ENCODE measurements at places on chromosomes 2 and 18.
A peak's percentile ranks its signal among the peaks of the same experiment; 100 is the strongest.

DNA sequence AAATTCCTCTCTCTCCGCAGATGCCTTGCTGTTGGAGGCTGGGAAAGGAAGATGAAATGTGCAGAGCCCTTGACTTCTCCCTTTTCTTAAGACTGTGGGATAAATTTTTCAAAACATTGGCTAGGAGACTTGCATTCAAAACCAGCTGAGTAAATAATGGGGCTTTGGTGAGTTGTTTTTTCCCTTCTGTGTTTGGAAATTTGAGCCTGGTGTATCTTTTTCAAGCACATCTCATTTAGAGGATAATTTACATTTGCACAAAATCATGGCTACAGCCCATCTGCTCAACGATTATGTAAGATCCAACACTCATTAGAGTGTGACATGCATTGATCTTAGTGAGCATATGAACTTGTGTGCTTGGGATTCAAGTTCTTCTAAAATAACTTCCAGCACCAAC lies 112.1 kb upstream of the ATP8B1 start:
- no peak for DNase-seq

GRCh38 chr2:144475044-144475443 lies 44.9 kb downstream of the ZEB2 start:
- DNase-seq = no peak

DNA sequence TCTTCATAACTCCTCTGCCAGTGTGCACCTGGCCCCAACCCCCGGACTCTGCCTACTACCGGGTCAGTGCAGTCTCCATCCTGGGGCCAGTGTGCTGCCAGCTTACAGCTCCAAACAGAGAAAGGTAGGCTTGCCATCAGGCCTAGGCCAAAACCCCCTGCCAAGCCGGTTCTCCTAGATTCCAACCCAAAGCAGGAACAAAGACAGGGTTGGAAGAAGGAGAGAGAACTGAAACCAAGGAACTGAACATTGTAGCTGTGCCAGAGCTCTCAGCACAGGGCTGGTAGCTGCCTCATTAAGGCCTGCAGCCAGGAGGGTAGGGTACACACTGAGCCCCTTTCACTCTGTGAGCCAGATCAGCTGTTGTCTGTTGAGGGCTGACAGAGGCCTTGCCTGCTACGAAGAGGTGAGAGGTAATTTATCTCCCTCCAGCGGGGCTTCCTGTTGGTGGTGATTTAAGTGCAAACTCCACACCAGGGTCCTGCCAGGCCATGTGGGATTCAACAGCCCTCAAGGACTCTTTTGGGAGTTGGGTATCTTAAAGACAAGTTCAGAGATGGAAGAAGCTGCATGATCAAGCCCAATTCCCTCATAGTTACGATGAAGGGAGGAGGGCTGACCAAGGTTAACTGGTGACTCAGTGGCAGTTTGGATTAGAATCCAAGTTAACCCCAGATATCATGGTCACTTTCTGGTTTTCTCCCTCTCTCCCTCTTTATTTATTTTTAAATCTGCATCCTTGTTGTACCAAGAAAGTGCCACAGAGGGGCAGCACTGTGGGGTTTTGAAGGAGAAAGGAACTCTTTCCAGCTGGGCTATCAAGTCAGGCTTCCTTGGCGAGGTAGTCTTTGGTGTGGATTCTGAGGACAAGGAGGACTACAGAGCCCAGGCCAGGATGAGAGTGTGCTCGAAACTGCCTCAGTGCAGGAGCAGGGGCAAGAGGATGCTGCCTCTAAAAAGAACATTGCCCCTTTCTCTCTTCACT lies 48.1 kb downstream of the CYRIA start:
- DNase-seq = peak; percentile 71

DNA sequence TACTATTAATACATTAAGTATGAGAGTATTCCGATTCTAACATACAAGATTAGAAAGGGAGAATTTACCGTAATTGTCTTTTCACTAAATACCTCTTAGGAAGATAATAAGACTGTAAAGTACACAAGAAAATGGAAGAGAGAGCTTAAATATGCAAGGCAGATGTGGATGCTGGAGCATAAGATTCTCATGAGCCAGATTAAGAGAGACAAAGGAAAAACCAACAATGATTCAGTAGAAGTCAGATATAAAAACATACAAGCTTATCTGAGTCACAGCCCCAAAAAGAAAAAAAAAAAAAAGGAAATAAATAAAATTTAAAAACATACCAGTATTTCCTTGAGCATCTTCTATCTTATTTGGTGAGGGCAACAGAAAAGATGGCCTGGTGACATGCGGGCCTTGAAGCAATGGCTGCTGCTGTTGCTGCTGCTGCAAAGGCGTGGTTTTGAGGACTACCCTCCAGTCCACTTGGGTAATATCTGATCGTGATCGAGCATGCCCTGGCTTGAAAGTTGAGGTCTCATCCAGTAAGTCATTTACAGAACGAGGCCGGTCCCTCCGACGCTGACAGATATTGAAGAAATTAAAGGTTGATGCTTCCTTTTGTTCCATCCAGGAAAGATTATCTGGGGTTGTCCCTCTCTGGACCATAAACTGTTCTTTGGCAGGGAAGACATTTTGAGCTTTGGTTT lies 24.5 kb downstream of the PLEKHM3 start:
- DNase-seq = no peak

DNA sequence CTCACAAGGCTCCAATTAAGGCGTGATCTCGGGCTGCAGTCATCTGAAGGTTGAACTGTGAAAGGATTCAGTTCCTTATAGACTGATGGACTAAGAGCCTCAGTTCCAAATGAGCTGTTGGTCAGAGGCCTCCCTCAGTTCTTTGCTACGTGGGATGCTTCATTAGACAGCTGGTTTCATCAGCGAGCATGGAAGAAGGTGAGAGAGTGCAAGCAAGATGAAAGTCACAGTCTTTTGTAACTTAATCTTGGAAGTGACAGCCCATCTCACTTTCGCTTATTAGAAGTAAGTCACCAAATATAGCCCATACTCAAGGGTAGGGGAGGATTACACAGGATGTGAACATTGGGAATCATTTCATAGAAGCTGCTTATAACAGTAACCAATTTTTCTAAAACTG lies 26.8 kb downstream of the PPP1CB start:
- no peak for DNase-seq

DNA sequence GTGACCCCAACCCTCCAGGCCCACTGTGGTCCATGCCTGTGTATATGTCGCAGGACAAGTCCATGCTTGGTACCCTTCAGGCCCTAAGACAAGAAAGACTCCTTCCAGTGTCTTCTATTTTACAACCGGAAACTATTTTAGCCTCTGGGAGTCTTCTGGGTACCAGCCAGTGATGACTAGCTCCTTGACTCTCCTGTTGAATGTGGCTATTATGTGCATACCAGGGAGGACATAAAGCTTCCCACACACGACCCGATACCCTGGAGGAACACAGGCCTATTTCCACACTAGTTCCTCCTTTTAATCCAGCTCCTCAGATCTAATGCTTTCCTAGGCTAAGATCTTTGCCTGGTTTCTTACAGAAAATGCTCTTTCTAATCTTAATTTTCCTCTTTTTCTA lies 178.1 kb downstream of the NCKAP5 start:
- no peak for DNase-seq

- no peak for DNase-seq
Observed at GRCh38 chr2:233323851-233324250, 16.2 kb downstream of the SAG start.

DNA sequence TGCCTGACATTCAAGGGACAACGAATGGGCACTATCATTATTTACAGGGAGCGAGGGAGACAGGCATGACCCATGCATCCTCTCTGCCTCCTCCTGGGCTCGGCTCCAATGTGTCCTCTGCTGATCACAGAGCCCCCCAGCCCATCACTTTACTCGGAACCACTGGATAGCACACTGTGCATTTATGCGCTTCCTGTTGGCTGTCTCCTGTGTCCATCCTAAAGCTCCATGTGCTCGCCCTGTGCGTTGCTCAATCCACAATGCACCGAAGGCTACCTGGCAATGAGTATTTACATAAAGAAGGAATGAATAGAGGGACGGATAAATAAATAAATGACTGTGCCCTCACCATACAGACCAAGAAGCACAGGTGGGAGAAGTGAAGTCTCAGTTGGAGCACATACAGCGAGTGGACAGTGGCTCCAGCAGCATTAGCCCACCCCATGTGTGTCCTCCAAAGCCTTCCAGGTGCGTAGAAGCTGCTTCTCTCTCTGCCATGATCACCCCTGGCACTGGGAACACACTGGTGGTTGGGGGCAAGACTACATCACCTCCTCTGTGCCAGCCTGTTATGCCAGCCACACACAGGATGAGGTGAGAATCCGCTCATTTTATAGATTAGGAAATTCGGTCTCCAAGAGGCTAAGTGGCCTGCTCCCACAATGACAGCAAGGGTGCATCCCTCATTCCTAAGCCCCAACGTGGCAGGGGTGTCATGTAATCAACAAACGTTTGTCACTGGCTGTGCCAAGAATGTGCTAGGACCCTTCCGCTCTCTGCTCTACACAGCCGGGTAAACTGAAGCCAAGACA lies 2.3 kb upstream of the GDF7 start:
- no peak for DNase-seq

DNA sequence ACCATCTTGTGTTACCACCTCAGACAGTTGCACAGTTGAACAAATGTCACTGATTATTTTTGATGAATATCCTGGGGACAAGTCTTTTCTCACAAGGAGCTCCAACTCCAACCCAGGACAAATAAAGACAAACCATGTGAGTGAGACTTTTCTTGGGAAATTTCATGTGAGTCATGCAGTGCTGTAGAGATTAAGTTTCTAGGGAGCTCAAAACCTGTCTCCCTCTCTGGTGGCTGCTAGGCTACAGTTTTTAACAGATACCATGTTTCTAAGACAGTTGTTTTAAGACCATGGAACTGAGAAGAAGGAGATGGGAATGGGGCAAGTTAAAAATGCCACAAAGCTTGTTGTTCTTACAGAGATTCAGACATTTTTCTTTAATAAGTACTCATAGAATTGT lies 255.5 kb downstream of the RIT2 start:
- DNase-seq = peak; percentile 58

DNA sequence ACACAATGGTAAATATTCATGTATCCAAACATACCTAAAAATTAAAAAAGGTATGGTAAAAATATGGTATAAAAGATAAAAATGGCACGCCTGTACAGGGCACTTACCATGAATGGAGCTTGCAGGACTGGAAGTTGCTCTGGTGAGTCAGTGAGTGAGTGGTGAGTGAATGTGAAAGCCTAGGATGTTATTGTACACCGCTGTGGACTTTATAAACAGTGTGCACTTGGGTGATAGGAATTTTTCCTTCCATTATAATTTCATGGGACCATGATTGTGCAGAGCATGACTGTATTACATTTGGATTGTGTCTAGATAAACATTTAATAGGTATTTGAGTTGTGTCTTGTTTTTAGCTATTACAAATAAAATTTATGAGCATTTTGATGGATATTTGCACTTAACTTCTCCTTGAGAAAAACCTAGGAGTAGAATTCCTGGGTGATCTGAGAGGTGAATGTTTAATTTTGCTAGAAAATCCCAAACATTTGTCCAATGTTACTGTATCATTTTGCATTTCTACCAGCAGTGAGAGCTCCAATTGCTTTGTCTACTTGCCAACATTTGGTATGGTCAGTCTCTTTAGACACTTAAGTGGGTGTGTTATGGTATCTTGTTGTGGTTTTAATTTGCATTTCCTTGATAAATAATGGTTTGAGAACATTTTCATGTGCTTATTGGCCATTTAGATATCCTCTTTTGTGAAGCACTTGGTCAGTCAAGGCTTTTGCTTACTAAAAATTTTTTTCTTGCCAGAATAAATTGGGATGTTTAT lies 81.7 kb downstream of the BCL2L11 start:
- no peak for DNase-seq

- DNase-seq = peak; percentile 69
Observed at GRCh38 chr18:22703883-22704585, 229.1 kb upstream of the RBBP8 start.

GRCh38 chr2:132656266-132656975 lies 13.6 kb downstream of the LYPD1 start:
- DNase-seq = no peak

GRCh38 chr18:11946756-11947155 lies 34.6 kb upstream of the IMPA2 start:
- DNase-seq = peak; percentile 59

GRCh38 chr2:134232868-134233727 lies 20.8 kb upstream of the MGAT5 start:
- no peak for DNase-seq

DNA sequence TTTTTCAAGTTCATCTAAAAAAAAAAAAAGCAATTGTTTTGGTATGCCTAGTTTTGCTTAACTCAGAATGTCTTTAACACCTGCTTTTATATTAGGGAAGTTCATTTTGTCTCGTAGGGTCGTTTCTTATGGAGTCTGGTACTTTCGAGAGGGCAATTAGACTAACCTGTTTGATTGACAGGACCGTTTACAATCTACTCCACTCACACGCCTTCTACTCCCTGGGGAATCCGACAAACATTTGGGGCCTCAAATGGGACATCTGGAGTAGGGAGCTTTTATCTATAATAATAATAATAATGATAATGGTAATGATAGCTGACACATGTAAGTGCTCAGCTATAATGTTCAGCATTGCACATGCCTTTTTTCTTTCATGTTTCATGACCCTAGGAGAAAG lies 261.6 kb upstream of the RASGRP3 start:
- no peak for DNase-seq

DNA sequence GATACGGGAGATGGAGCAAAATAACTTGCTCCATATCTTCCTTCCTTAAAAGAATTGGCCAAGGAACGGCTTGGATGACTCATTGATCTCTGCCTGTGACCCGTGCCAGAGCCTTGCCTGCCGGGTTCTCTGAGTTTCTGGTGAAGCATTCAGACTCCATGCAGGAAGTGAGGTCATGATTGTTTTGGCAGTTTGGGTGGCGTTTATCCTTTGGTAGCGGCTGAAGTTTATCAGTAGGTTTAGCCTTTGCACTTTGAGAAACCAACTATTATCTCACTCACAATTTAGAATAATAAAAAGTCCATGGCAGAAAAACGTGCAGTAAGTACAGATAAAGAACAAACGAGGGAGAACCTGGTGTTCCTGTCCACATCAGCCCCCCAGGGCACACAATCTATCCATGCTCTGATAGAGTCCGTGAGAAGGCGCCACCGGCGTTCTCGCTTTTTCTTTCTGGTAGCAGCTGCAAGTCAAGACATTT lies 15.0 kb upstream of the CTAGE1 start:
- DNase-seq = peak; percentile 95

DNA sequence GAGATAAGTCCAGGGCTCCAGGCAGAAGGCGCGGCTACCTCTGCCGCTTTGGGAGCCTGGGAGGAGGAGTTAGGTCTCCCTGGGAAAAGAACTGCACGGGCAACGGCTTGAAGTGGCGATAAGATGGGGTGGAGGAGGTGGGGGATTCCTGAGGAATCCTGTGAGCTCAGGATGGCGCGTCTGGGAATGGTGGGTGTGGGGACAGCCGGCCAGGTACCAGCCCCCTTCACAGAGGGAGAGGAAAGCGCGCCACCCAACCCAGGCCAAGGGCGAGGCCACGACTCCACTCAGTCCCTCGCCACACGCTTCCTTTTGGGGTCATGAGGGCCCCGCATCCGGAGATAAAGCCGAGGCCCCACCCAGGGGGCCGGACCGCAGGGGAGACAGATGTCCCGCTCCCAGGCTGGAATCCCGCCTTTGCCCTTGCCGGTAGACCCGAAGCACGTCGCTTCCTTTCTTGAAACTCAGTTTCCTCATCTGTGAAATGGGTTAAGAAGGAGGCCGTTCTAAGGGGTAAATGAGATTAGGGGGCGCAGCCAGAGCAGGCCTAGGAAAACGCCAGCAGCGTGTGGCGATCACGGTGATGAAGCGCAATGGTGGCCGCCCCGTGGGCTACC lies 1.7 kb upstream of the CTDSP1 start:
- DNase-seq = peak; percentile 84

GRCh38 chr2:152189622-152190495 lies 14.3 kb upstream of the STAM2 start:
- peak; percentile 88 for DNase-seq

All from fibroblast of pulmonary artery (primary cell).